ENCODE measurements at places on chromosomes 6 and 20. TPM values are rescaled to one million over a fixed set of nuclear protein-coding genes. Genes with fewer than 3 reads are reported as not detected.

GRCh38 chr20:16621435-16622141 is 48.3 kb upstream of the KIF16B start:
- DNase-seq = no peak

DNA sequence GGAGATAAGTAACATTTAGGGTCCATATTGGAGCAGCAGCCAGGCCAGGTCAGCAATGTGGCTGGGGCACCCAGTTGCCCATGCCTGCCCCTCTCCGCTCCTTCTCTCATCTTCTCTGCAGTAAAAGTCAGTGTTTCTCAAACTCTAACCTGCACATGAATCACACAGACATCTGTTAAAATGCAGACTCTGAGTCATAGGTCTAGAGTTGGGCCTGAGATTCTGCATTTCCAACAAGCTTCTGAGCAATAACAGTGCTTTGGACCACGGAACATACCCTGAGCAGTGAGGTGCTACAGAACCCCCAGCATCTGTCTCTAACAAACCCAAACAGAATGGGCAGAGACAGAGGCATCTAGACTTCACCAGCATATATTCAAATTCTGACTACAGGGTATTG is 10.1 kb downstream of the PHF10 start:
- no peak for DNase-seq

DNA sequence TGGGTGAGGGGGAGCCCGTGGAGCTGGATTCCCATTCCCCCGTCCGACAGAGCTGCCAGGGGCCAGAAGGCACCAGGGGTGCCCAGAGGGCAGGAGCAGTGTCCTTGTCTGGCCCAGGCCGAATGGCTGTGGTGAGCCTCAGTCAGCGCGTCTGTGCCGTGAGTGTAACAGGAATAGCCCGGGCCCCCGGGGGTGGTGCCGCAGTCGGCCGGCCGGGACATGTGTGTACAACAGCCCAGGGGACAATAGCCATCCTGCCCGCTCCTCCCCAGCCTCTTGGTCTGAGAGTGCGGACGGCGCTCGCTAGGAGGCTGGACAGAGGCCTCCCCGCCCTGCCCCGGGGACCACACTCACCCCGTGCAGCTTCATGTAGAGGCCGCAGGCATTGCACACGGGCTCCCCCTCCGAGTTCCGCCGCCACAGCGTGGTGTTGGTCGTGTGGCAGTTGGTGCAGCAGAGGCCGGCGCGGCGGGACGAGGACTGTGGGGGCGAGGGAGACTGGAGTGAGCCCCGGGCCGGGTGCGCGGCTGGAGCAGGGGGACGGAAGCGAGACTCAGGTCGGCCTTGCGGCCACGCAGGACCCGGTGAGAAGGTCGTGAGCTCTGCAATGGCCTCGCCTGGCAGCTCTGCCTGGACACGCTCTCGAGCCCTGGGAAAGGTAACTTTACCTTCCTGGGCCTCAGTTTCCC is 9.6 kb downstream of the GATA5 start:
- no peak for DNase-seq

GRCh38 chr6:110456694-110457093 is 19.7 kb downstream of the SLC22A16 start:
- no peak for DNase-seq

Gene MAFB
- 4.4 TPM for total RNA-seq

Gene ZNF334
- not detected for total RNA-seq
